PC-9 (cell line): ENCODE measurements at places on chromosomes 12 and 14. TPM values are rescaled to one million over a fixed set of nuclear protein-coding genes. Genes with fewer than 3 reads are reported as not detected.

GRCh38 chr12:65082406-65082805, 38.7 kb downstream of the WIF1 start:
- H3K36me3 ChIP-seq, result no peaks in the 10 kb centered on the region
- no peak for DNase-seq
- peaks cover 3% of the 10 kb centered on the region; the same call in 1 of the 2 replicates for H3K27me3 ChIP-seq
- H3K4me1 ChIP-seq, result no peaks in the 10 kb centered on the region
- H3K27ac ChIP-seq, result no peak overlapping the region

- no peak overlapping the region for H3K27ac ChIP-seq
- H3K27me3 ChIP-seq, result no peaks in the 10 kb centered on the region
- DNase-seq, result no peak
- no peak overlapping the region for H3K4me3 ChIP-seq
- no peaks in the 10 kb centered on the region for H3K36me3 ChIP-seq
- H3K4me1 ChIP-seq, result no peaks in the 10 kb centered on the region
These were observed 156.2 kb downstream of the EFCAB11 start for GRCh38 chr14:89798212-89798773.

- no peaks in the 10 kb centered on the region for H3K4me1 ChIP-seq
- no peak overlapping the region for H3K27ac ChIP-seq
- no peak overlapping the region for H3K4me3 ChIP-seq
These were observed 66.7 kb downstream of the CCER1 start for GRCh38 chr12:90888316-90888715.

GRCh38 chr12:104710940-104711689, 247.0 kb downstream of the SLC41A2 start:
- 0 out of 2 replicates have a peak, but pooled peaks cover 4% of the 10 kb centered on the region for H3K36me3 ChIP-seq
- H3K27me3 ChIP-seq, result no peaks in the 10 kb centered on the region
- H3K4me1 ChIP-seq, result no peaks in the 10 kb centered on the region
- no peak for DNase-seq
- no peak overlapping the region for H3K4me3 ChIP-seq

GRCh38 chr12:107794451-107794850, 19.9 kb downstream of the ASCL4 start:
- H3K4me3 ChIP-seq, result no peak overlapping the region
- H3K4me1 ChIP-seq, result no peaks in the 10 kb centered on the region
- DNase-seq, result no peak

DNA sequence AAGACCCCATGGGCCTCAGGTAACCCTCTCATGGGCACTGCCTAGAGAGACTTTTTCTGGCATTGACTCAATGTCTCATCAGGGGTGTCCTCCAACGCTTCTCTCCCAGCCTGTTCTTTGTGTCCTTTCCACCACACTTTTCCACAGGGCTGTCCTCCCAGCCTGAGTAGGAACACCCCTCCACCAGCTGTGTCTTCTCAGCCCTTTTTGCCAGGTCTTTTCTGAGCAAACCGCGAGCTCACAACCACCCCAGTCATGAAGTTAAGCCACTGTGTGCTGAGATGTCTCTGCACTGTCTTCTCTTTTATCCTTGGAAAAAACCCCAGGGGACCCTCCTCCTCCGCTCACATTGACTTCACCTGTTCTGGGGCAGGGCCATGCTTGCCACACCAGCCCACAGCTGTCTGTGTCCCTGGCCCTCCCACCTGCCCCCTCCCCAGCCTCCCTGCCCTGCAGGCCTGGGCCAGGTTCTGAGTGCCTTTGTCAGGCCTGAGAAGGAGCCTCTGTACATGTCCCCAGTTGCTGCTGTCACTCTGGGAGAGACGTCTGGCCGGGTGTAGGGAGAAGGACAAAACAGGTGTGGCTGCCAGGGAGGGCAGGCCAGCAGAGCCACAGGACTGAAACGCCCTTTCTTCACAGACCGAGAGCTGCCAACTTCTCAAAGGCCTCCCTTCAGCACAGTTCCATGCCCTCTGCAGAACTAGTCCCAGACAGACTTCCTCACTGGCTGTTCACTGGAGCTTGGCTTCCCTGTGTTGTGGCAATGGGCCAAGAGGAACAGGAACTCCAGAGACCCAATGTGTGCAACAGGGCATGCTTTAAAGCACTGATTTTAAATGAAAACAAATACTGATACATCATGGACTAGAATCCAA, 50.5 kb upstream of the PNMA1 start:
- peak; percentile 50 for DNase-seq
- no peak overlapping the region for H3K27ac ChIP-seq
- no peaks in the 10 kb centered on the region for H3K36me3 ChIP-seq
- peaks cover 36% of the 10 kb centered on the region for H3K4me1 ChIP-seq

- H3K27ac ChIP-seq, result no peak overlapping the region
- DNase-seq, result no peak
- H3K4me1 ChIP-seq, result peaks cover 10% of the 10 kb centered on the region
These were observed 76.9 kb upstream of the PSMA6 start for GRCh38 chr14:35215110-35215813.

DNA sequence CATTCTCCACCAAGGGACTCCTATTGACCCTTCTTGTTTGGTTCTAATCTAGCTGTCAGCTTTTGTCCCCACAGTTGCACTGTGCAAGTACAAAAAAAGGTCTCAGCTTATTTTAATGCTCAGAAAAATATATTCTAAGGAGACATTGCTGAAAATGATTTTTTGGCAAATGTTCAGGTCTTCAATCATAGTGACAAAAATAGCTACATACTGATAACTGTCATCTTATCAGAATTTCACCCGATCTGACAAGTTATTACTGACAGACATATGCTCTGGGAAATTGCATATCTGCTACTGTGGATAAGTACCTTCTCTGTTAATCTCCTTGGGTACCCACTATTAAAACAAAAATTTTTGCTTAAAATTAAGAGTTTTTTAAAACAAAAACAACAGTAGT, 263.6 kb downstream of the FLRT2 start:
- H3K27ac ChIP-seq, result no peak overlapping the region
- no peaks in the 10 kb centered on the region for H3K4me1 ChIP-seq
- no peaks in the 10 kb centered on the region for H3K36me3 ChIP-seq
- no peak for DNase-seq
- H3K27me3 ChIP-seq, result no peaks in the 10 kb centered on the region
- no peak overlapping the region for H3K4me3 ChIP-seq

- H3K36me3 ChIP-seq, result no peaks in the 10 kb centered on the region
- H3K27me3 ChIP-seq, result no peaks in the 10 kb centered on the region
- peak overlapping the region; percentile 69 for H3K27ac ChIP-seq
- H3K4me3 ChIP-seq, result no peak overlapping the region
- no peak for DNase-seq
- H3K4me1 ChIP-seq, result peaks cover 72% of the 10 kb centered on the region
These were observed 322.3 kb downstream of the DAD1 start for GRCh38 chr14:22266683-22267082.

- H3K27me3 ChIP-seq, result no peaks in the 10 kb centered on the region
- no peak for DNase-seq
- H3K27ac ChIP-seq, result no peak overlapping the region
- no peak overlapping the region for H3K4me3 ChIP-seq
- H3K36me3 ChIP-seq, result no peaks in the 10 kb centered on the region
These were observed 43.8 kb downstream of the EVL start for GRCh38 chr14:100108840-100109593.

DNA sequence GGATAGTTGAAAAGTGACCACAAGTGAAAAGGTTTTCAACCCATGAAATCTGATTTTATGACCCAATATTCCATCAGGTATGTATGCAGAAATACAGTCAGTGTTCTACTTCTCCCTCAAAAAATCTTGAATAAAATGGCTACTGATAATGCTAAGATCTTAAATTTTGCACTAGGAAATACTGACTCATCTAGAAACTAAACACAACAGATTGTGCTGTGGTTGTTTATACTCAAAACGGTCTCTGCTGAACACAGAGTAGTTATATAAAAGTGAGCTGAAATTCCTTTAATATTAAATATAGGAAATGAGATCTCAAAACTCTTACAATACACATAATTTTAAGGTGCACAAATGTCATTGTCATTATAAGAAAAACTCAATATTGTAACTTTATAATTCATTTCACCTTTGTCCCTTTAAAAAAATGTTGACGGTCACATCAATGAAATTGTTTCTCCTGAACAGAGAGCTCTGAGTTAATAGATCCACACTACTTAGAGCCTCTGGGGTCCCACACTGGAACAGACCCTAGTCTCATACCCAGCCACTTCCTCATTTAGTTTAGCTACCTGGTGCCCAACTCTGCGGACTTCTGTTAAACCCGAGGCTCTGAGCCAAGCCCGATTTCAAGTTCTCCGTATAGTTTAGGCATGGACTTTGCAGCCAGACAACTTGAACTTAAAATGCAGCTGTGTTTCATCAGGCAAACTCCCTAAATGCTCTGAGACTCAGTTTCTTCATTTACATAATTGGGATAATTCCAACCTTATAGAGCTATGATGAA, 9.3 kb downstream of the COCH start:
- H3K27ac ChIP-seq, result no peak overlapping the region
- H3K36me3 ChIP-seq, result no peaks in the 10 kb centered on the region
- no peaks in the 10 kb centered on the region for H3K4me1 ChIP-seq
- H3K4me3 ChIP-seq, result no peak overlapping the region
- no peak for DNase-seq

GRCh38 chr12:122116707-122117535, 38.4 kb downstream of the MLXIP start:
- H3K27me3 ChIP-seq, result no peaks in the 10 kb centered on the region
- H3K27ac ChIP-seq, result no peak overlapping the region
- peaks cover 8% of the 10 kb centered on the region for H3K4me1 ChIP-seq
- H3K4me3 ChIP-seq, result no peak overlapping the region

- no peak for DNase-seq
- no peaks in the 10 kb centered on the region for H3K27me3 ChIP-seq
- peak overlapping the region; percentile 97 for H3K27ac ChIP-seq
- peak overlapping the region; percentile 92 for H3K4me3 ChIP-seq
- H3K36me3 ChIP-seq, result no peaks in the 10 kb centered on the region
These were observed 9.9 kb upstream of the SLC38A2 start for GRCh38 chr12:46382408-46382963.

GRCh38 chr14:72454388-72455160, 439.3 kb downstream of the DPF3 start:
- no peak for DNase-seq

GRCh38 chr12:63934936-63935335, 90.4 kb downstream of the SRGAP1 start:
- no peaks in the 10 kb centered on the region for H3K27me3 ChIP-seq
- peaks cover 9% of the 10 kb centered on the region; the same call in 1 of the 2 replicates for H3K4me1 ChIP-seq
- H3K4me3 ChIP-seq, result no peak overlapping the region
- DNase-seq, result no peak
- no peak overlapping the region for H3K27ac ChIP-seq
- H3K36me3 ChIP-seq, result peaks cover 4% of the 10 kb centered on the region

DNA sequence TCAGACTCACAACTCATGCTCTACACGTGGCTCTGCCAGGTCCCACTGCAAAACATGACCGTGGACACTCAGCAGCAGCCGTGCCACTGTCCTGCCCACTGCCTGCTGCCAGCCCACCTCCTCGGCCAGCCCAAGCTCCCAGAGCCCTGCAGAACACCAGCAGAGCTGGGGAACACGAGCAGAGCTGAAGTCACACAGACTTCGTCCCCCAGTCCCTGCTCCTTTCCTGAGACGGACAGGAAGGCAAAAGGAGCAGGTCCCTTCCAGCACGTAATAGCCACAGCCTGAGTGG, 152.1 kb downstream of the DPF3 start:
- no peak for DNase-seq
- H3K4me1 ChIP-seq, result no peaks in the 10 kb centered on the region
- H3K27ac ChIP-seq, result no peak overlapping the region
- H3K36me3 ChIP-seq, result no peaks in the 10 kb centered on the region
- no peak overlapping the region for H3K4me3 ChIP-seq

- DNase-seq, result no peak
- H3K36me3 ChIP-seq, result no peaks in the 10 kb centered on the region
- no peak overlapping the region for H3K4me3 ChIP-seq
These were observed 148.2 kb downstream of the TMEM30B start for GRCh38 chr14:61132894-61133293.

DNA sequence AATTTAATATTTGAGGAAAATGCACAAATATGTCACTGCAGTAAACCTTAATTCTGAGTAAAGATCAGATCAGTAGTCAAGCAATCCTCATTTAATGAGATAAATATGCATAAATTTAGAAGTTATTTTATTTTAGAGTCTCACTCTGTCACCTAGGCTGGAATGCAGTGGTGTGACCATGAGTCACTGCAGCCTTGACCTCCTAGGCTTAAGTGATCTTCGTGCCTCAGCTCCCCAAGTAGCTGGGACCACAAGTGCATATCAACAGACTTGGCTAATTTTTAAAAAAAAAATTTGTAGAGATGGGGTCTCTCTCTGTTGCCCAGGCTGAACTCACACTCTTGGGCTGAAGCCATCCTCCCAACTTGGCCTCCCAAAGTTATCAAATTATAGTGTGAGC, 41.3 kb downstream of the LMO3 start:
- no peak for DNase-seq
- no peaks in the 10 kb centered on the region for H3K4me1 ChIP-seq
- H3K27me3 ChIP-seq, result no peaks in the 10 kb centered on the region
- no peak overlapping the region for H3K4me3 ChIP-seq
- H3K36me3 ChIP-seq, result no peaks in the 10 kb centered on the region
- no peak overlapping the region for H3K27ac ChIP-seq

DNA sequence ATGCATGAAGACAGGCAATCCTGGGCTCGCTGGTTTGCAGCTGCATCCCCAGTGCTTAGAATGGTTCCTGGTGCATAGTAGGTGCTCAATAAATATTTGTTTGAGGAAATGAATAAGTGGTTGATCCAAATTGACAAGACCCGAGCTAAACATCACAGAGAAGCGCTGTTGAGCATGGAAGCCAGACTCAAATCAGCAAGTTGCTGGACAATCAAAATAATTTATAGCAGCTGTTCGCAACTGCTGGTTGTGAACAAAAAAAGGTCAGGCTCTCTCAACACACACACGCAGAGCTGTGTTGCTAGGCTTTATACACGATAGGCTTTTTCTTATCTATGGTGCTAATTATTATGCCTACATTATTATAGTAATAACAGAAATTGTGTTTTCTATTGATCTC, 190.2 kb downstream of the TBX5 start:
- peaks cover 18% of the 10 kb centered on the region; the same call in 1 of the 2 replicates for H3K27me3 ChIP-seq
- no peaks in the 10 kb centered on the region for H3K4me1 ChIP-seq
- no peak overlapping the region for H3K4me3 ChIP-seq
- DNase-seq, result no peak
- no peak overlapping the region for H3K27ac ChIP-seq

- H3K4me1 ChIP-seq, result peaks cover 97% of the 10 kb centered on the region
- H3K36me3 ChIP-seq, result peaks cover 4% of the 10 kb centered on the region; the same call in 1 of the 2 replicates
- H3K4me3 ChIP-seq, result no peak overlapping the region
- DNase-seq, result peak; percentile 70
These were observed 328.2 kb downstream of the ZFP36L1 start for GRCh38 chr14:68464711-68465110.

GRCh38 chr12:6957151-6957701, 6.1 kb downstream of the PTPN6 start:
- no peak overlapping the region for H3K27ac ChIP-seq
- peaks cover 24% of the 10 kb centered on the region for H3K4me1 ChIP-seq
- H3K27me3 ChIP-seq, result no peaks in the 10 kb centered on the region
- DNase-seq, result no peak
- H3K4me3 ChIP-seq, result no peak overlapping the region

SLC25A3 gene
- 572 and 697 TPM in 2 replicates for total RNA-seq

DDX55 gene
- 17.5 and 19.5 TPM in 2 replicates for total RNA-seq

KRT75 gene
- not detected in 2 replicates for total RNA-seq

RBM19 gene
- 23.1 and 23.8 TPM in 2 replicates for total RNA-seq

DNAJC22 gene
- total RNA-seq, result 3.7 and 4.7 TPM in 2 replicates

BEGAIN gene
- total RNA-seq, result not detected in 2 replicates

ARHGAP5 gene
- 45.3 and 58.6 TPM in 2 replicates for total RNA-seq

SMCO3 gene
- total RNA-seq, result not detected in 2 replicates

MYH6 gene
- total RNA-seq, result not detected in 2 replicates

CLEC14A gene
- 0.23 and 0.31 TPM in 2 replicates for total RNA-seq

GCH1 gene
- total RNA-seq, result 4.1 and 5.1 TPM in 2 replicates

PRIMA1 gene
- total RNA-seq, result not detected in 2 replicates

MGST1 gene
- 750 and 766 TPM in 2 replicates for total RNA-seq

PPP4R3A gene
- 14.8 and 15.5 TPM in 2 replicates for total RNA-seq

OVCH1 gene
- not detected in 2 replicates for total RNA-seq

KLRF2 gene
- total RNA-seq, result not detected in 2 replicates

KRT4 gene
- total RNA-seq, result 3.0 and 5.3 TPM in 2 replicates
